ENCODE measurements at places on chromosomes 2 and 18. TPM values are rescaled to one million over a fixed set of nuclear protein-coding genes. Genes with fewer than 3 reads are reported as not detected.

CYS1 gene
- total RNA-seq, result 4.8 TPM

NOL4 gene
- total RNA-seq, result not detected

DNA sequence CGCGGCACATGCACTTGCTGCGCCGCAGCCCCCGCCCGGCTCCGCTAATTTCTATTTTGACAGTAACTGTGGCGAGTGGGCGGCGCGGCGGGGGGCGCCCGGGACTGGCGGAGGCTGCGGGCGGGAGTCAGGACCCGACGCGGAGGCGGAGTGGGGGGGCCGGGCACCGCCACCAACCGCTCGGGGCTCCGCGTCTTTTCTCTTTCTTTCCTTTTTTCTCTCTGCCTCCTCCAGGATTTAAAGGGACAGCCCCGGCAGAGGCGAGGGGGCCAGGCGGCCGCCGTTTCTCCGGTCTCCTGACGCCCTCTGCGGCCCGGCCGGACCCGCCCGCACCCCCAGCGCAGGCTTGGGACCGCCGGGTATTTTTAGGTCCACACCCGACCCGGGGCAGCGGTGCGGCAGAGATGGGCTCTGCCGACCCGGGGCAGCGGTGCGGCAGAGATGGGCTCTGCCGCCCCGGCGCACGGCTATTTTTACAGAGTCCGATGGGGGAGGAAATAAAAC lies 460 bp upstream of the ZBTB7C start:
- H3K27ac ChIP-seq, result no peak overlapping the region
- peak overlapping the region; percentile 75 for H3K4me3 ChIP-seq
- peak; percentile 15 for DNase-seq
- H3K27me3 ChIP-seq, result peaks cover 85% of the 10 kb centered on the region
- H3K4me1 ChIP-seq, result peaks cover 7% of the 10 kb centered on the region
- peaks cover 6% of the 10 kb centered on the region for H3K36me3 ChIP-seq

DNA sequence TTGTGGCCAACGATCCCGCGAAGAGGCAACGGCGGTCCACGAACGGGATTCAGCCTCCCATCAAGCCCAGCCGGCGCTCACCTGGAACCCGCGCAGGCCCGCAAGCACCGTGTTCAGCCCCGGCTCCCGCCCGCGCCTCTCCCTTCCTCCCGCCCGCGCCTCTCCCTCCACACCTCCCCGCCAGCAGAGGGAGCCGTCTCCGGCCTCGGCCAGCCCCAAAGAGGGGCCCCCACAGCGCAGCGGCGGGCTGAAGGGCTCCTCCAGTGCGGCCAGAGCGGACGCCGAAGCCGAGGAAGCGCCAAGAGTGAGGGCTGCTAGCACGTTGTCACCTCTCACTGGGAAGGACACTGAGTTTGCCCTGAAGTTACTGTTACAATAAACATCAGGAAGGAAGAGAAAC lies 55.3 kb upstream of the LAPTM4A start:
- peaks cover 9% of the 10 kb centered on the region for H3K36me3 ChIP-seq
- no peaks in the 10 kb centered on the region for H3K27me3 ChIP-seq
- DNase-seq, result peak; percentile 93
- peak overlapping the region; percentile 46 for H3K27ac ChIP-seq
- H3K4me1 ChIP-seq, result peaks cover 28% of the 10 kb centered on the region

DNA sequence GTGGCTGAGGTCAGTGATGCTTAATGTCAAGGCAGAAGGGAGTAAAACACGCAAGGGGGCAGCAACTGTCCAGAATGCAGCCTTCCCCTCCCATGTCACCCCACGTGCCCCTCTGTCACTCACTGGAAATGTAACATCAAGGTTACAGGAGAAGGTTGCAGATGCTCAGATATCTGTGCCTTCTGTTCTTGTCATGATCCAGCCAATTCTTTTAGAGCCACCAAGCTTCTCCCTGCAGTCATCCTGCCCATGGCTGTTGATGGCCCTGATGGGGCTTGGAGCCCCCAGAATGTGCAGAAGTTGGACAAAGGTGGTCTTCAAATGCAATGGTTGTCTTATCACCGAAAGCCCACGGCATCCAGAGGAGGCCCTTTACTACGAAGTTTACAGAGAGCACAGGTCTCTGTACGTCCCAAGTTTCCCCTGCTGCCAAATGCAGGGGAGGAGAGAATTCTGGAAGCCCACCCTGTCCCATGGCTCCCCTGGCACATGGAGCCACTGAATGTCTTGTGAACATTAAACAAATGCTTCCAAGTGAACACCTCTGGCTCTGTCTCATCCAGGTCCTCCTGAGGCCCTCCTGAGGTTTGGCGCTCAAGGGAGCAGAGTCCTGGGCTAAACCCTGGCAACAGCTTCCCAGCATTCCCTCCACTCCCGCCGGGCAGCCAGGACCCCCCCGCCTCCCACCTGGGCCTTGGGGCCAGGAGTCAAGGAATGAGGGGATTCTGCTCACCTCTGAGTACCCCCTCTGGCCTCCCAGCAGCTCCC lies 4.5 kb upstream of the GPR55 start:
- peaks cover 79% of the 10 kb centered on the region for H3K27me3 ChIP-seq
- no peak overlapping the region for H3K27ac ChIP-seq
- no peak for DNase-seq
- H3K4me3 ChIP-seq, result no peak overlapping the region

GRCh38 chr2:96537734-96538486 lies 1.4 kb downstream of the ARID5A start:
- peaks cover 27% of the 10 kb centered on the region for H3K36me3 ChIP-seq
- H3K27ac ChIP-seq, result no peak overlapping the region
- peak overlapping the region; percentile 92 for H3K4me3 ChIP-seq
- peaks cover 5% of the 10 kb centered on the region for H3K4me1 ChIP-seq
- no peak for DNase-seq
- H3K27me3 ChIP-seq, result no peaks in the 10 kb centered on the region

All from Calu3 (cell line).